ENCODE measurements at places on chromosomes 5 and 9. TPM values are rescaled to one million over a fixed set of nuclear protein-coding genes. Genes with fewer than 3 reads are reported as not detected.

Gene HAUS6
- 7.5 TPM for total RNA-seq

Gene ALDH1A1
- total RNA-seq, result 66.4 TPM

Gene LCNL1
- not detected for total RNA-seq

GRCh38 chr5:95925939-95926338, 35.7 kb downstream of the ELL2 start:
- DNase-seq, result no peak
- peaks cover 47% of the 10 kb centered on the region for H3K4me1 ChIP-seq
- H3K4me3 ChIP-seq, result no peak overlapping the region
- H3K36me3 ChIP-seq, result no peaks in the 10 kb centered on the region

GRCh38 chr5:107365320-107366109, 305.2 kb downstream of the EFNA5 start:
- DNase-seq, result no peak
- H3K27me3 ChIP-seq, result no peaks in the 10 kb centered on the region
- no peak overlapping the region for H3K27ac ChIP-seq
- no peak overlapping the region for H3K4me3 ChIP-seq
- no peaks in the 10 kb centered on the region for H3K36me3 ChIP-seq

GRCh38 chr5:93579692-93580062, 1.3 kb downstream of the NR2F1-AS1 start:
- peaks cover 54% of the 10 kb centered on the region for H3K4me1 ChIP-seq
- peak overlapping the region; percentile 95 for H3K27ac ChIP-seq
- H3K36me3 ChIP-seq, result no peaks in the 10 kb centered on the region
- H3K27me3 ChIP-seq, result peaks cover 4% of the 10 kb centered on the region
- H3K4me3 ChIP-seq, result peak overlapping the region; percentile 87

DNA sequence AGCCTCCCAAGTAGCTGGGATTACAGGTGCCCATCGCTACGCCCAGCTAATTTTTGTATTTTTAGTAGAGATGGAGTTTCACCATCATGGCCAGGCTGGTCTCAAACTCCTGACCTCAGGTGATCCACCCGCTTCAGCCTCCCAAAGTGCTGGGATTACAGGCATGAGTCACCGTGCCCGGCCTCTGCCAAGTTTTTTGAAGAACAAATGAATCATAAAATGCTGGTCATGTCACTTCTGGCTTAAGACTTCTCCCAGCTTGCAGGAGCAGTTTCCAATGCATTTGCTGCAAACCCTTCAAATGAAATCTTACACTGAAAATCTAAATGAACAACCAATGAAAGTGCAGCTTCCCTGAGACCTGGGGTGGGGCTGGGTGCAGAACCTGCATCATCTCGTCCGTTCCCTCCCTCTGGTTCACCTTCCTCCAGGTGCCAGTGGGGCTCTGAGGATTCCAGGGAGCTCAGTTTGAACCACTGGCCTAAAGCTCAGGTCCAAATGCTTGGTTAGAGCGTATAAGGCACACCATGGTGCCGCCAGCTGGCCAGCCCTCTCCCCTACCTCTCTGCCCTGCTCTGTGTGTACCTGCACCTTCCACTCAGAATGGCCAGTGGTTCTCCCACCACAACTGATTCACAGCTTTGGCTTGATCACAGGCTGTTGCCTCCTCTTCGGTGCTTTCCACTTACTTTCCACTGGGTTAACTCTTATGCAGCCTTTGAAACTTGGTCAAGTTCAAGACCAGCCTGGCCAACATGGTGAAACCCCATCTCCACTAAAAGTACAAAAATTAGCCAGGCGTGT, 39.8 kb upstream of the FUBP3 start:
- H3K27ac ChIP-seq, result no peak overlapping the region
- DNase-seq, result no peak
- H3K36me3 ChIP-seq, result no peaks in the 10 kb centered on the region

DNA sequence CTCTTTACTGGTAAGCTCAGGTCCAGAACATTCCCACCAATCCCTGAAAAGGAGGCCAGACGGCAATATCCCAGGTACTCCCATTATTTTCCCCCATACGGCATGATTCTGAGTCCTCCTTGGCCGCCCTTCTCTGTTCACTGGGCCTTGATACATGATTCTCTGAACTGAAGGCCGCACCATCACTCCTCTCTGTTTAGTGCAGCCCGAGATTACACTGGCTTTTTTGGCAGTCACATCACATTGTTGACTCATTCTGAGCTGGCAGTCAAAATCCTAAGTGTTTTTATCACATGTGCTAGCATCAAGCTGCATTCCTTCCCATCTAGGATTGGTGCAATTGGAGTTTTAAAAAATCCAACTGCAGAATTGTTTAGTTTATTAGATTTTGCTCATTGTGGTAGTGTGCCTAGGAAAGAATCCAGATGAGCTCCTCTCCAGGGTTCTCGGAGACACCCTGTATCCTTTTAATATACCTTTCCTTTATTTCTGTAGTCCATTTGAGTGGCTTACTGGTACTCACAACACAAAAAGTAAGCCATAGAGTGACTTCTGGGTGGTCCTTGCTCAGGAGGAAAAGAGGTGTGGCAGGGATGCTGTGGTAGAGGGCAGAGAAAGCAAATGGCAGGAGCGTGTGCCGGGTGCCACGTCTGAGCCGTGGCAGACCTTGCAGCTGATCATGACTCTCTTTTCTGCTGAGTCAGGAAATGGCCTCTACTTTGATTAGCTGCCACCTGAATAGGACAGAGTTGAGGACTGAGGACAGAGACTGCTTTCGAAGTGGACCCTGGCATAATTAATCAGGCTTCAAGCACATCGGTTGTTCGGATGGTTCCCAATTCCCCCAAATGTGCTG, 121.1 kb upstream of the IL12B start:
- peaks cover 11% of the 10 kb centered on the region for H3K4me1 ChIP-seq
- DNase-seq, result no peak
- no peaks in the 10 kb centered on the region for H3K36me3 ChIP-seq
- H3K27ac ChIP-seq, result no peak overlapping the region
- no peaks in the 10 kb centered on the region for H3K27me3 ChIP-seq

DNA sequence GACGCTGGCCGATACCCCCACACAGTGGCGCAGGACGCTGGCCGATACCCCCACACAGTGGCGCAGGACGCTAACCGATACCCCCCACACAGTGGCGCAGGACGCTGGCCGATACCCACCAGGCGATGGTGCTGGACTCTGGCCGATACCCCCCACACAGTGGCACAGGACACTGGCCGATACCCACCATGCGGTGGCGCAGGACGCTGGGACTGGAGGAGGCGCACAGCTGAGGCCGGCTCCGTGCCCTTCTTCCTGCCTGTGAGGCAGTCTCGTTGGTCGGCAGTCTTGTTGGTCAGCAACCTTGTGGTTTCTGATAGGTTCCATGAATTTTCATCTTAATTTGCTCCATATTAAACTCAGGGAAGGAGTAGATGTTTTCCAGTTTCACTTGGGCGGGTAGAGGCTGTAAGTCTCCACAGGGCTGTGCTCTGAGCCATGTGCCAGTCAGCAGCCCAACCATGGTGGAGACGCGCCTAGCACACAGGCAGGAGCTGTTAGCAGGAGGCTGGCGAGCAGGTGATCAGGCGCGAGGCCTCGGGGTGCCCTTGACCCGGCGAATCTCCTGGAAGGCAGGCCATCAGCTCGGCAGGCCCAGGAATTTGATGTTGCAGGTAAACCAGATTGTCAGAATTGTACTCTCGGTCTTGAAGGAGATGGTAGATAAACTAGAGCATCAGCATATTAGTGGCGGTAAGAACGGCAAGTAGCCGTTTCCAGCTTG, 75.6 kb downstream of the EHMT1 start:
- no peaks in the 10 kb centered on the region for H3K36me3 ChIP-seq
- peaks cover 52% of the 10 kb centered on the region for H3K4me1 ChIP-seq
- H3K27me3 ChIP-seq, result no peaks in the 10 kb centered on the region

DNA sequence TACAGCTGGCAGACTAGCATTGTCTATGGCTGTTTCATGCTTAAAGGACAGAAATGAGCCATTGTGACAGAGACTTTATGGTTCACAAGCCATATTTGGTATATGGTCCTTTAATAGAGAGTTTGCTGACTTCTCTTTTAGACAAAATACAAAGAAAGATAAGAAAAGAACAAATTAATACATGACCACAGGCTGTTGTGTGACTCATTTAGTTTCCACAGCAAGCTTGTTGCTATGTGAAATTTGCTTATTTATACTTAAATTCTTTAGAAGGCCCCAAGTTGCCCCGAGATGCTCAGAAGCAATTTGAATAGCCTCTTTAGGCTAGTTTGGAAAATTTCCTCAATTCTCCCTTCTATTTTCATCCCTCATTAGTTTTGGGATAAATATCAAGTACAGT, 315.3 kb upstream of the RPS23 start:
- no peaks in the 10 kb centered on the region for H3K4me1 ChIP-seq
- no peak for DNase-seq

- H3K27me3 ChIP-seq, result no peaks in the 10 kb centered on the region
- no peak overlapping the region for H3K4me3 ChIP-seq
- no peak for DNase-seq
- H3K36me3 ChIP-seq, result no peaks in the 10 kb centered on the region
- H3K27ac ChIP-seq, result no peak overlapping the region
- peaks cover under 1% of the 10 kb centered on the region for H3K4me1 ChIP-seq
These were observed 413.6 kb upstream of the GRAMD2B start for GRCh38 chr5:126009566-126009965.

- no peak overlapping the region for H3K4me3 ChIP-seq
- H3K27me3 ChIP-seq, result no peaks in the 10 kb centered on the region
- H3K27ac ChIP-seq, result no peak overlapping the region
These were observed 32.5 kb upstream of the HMHB1 start for GRCh38 chr5:143779506-143779905.

- H3K36me3 ChIP-seq, result no peaks in the 10 kb centered on the region
- H3K27ac ChIP-seq, result no peak overlapping the region
- DNase-seq, result no peak
- no peaks in the 10 kb centered on the region for H3K4me1 ChIP-seq
- H3K27me3 ChIP-seq, result no peaks in the 10 kb centered on the region
These were observed 96.0 kb downstream of the HINT1 start for GRCh38 chr5:131068893-131069643.

DNA sequence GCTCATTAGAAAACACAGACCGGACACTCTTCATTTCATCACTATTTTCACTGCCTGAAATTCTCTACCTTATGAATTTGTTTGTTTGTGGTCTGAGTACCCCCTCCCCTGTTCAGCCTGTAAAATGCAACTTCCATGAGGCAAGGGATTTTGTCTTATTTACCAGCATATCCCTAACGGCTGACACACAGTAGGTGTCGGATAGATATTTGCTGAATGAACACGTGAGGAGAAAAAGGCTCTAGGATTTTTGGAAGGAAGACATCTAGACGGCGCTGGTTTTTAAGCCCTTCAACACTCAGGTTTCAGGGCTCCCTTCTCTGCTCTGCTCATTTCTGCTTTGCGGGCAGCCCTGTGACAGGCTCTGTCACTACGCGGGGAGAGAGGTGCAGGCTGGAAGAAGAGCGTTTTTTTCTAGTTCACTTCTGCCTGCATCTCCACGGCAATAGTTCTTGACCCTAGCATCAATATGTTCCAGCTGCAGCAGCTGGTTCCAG, 41.0 kb downstream of the KCNMB1 start:
- H3K27ac ChIP-seq, result no peak overlapping the region
- H3K4me3 ChIP-seq, result no peak overlapping the region
- no peaks in the 10 kb centered on the region for H3K27me3 ChIP-seq
- no peak for DNase-seq
- H3K36me3 ChIP-seq, result no peaks in the 10 kb centered on the region

- H3K27ac ChIP-seq, result no peak overlapping the region
- H3K36me3 ChIP-seq, result no peaks in the 10 kb centered on the region
- DNase-seq, result no peak
- H3K4me1 ChIP-seq, result peaks cover 15% of the 10 kb centered on the region
- no peak overlapping the region for H3K4me3 ChIP-seq
These were observed 407.4 kb upstream of the TNC start for GRCh38 chr9:115525111-115526058.
